ENCODE measurements at places on chromosomes 6 and 20.

DNA sequence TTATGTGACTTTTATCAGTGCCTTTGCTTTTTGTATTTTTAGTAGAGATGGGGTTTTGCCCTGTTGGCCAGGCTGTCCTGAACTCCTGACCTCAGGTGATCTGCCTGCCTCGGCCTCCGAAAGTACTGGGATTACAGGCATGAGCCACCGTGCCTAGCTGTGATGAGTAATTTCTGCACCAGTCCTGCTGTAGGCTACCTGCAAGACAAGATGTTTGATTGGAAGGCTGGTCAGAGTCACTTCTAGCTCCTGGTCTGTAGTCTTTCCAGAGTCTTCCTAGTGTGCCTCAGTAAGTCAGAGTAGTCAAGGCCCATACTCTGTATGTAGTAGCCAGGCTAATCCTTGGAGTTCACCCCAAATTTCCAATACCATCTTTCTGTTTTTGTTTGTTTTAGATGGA lies 8.9 kb downstream of the TIAM2 start:
- DNase-seq, result no peak

DNA sequence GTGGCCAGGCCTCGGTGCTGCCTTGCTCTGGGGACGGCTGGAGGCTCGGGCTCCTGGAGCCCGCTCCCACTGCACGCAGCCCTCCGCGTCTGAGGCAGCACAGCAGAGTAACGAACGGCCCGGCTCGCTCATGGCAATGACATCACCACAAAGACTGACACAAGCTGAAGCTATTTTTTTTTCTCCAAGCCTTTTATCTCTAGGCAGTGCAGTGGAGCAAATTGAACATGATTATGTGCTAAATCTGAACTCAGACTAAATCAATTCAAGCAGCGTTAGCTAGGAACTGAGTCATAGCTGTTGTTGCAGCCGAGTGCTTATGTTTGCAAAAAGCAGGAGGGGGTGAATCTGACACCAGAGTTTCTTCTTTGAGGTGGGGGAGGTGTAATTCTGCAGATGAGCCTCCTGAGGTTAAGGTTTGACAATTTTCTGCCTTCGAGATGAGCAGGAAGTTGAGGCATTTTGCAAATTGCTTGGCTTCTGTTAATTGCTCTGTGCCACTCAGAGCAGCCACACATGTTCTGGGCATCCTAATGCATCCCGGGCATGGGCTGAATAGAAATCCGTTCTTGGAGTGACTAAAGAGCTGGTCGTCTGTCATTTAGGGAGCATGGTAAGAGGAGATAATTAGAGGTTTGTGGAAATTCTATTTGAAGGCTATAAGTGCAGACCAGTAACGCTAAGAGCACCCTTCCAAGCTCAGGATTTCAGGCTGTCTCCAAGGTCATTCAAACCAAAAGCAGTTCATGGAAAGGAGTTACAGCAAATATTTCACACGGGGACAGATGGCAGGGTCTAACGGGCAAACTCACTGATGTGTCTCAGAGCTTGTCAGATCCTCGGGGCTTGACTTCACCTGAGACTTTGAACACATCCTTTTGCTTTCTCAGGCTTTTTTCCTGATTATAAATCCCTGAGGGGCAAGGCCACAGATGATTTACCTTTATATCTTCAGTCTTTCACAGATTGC lies 155.1 kb upstream of the ENPP5 start:
- no peak for DNase-seq

DNA sequence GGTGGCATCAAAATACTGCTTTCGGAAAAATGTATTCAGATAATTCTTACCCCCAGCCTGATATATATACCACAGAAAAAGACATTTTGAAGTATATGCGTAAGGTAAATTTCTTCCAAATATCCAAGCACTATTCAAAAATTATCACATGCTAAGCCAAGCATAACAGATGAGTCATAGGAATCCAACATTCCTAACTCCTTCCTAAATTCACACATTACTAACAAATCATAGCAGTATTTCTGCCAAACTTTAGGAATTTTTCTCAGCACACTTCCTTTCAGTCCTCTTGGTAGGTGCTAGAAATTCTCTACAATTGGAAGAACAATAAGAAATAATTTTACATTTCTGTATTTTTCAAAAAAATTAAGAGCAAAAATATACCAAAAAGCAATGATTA lies 417.5 kb downstream of the EYS start:
- DNase-seq, result no peak

- DNase-seq, result no peak
Observed at GRCh38 chr20:54345301-54345724, 130.1 kb upstream of the DOK5 start.

DNA sequence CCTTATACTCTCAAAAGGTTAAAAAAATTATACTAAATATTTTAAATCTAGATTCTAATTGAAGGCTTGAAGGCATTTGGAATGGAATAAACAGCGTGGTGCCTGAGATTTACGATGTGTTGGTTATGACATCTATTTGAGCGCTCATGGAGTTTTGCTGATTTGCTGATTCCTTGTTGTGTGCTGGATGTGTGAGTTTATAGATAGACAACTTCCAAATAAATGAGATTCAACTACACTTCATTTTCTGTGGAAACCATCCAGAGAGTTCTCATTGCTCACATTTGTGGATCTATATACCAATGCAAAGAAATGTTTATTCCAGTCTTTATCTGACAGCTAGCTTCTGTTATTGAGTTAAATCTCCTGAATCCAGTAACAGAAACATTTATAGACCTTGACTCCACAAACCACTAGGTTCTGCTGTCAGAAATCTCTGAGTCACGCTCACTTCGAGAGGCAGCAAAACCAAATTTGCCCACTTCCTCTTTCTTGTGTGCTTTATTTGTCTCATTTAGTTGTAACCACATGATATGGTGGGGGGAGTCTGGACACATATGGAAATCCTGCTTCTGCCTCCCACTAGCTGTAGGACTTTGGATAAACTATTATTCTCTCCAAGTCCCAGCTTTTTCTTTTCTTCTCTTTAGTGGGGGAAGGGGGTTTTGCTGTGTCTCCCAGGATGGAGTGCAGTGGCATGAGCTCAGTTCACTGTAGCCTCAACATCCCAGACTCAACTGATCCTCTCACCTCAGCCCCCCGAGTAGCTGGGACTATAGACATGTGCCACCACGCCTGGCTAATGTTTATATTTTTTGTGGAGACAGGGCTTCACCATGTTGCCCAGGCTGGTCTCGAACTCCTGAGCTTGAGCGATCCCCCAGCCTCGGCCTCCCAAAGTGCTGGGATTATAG lies 54.5 kb downstream of the IPCEF1 start:
- peak; percentile 95 for DNase-seq

- DNase-seq, result peak; percentile 22
Observed at GRCh38 chr6:7542065-7542873, 798 bp downstream of the DSP start.

DNA sequence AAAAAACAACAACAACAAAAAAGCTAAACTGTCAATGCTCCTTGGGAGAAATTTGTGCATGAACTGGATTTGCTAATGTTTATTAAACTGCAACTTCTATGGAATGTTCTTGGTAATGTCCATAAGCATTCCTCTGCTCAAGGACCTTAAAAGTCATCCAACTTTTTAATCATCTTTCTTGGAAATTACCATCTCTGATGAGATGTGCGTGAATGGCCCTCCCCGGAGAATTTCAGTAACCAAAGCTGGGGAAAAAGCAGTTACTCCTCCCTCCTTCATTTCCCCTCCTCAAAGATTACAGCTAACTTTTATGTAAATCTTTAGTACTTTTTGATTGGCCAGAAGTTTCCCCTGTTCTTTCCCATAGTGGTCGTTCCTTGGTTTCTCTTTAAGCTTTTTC lies 5.2 kb downstream of the TBCC start:
- no peak for DNase-seq

DNA sequence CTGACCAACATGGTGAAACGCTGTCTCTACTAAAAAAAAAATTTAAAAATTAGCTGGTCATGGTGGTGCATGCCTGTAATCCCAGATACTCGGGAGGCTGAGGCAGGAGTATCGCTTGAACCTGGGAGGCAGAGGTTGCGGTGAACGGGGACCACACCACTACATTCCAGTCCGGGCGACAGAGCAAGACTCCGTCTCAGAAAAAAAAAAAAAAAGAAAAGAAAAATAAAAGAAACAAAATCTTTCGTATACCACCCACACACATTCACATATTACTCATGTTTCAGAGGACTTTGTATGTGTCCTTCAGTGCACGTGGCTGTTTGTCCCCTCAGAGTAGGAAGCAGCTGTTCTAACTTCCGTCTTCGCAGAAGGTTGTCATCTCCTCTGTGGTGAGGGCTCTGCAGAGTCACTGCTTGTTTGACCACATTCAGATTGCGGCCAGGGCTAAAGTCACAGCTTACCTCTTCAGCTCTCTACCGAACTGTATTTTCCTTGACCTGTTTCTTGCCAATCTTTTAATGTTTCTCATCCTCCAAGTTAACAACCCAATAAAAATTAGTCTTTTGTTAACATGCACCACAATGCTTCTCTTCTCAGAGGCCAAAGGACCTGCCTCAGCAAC lies 36.6 kb upstream of the HIVEP1 start:
- DNase-seq, result peak; percentile 95

DNA sequence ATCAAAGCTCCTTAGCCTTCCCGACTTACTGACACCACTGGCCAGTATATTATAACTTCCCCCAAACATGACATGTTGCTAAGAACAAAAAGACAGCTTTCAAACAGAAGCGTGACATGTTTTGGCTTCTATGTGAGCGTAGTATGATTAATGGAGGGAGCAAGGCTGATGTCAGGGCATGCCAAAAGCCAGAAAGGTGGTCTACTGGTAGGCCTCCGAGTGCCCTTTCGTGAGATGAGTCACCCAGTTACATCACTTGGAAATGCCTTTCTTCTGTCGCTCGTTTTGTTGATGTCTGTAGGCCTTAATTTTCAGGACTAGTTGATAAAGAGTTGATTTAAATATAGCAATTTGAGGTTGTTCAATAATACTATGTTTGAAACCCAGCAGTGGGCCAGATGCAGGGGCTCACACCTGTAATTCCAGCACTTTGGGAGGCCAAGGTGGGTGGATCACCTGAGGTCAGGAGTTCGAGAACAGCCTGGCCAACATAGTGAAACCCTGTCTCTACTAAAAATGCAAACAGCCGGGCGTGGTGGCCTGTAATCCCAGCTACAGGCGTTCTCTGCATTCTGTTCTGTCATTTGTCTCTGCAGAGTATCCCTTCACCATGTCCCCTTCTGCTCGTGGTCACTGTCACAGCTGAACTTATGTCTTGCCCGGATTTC lies 53.3 kb downstream of the CNKSR3 start:
- no peak for DNase-seq

- no peak for DNase-seq
Observed at GRCh38 chr6:155014670-155015300, 19.7 kb downstream of the TIAM2 start.

- DNase-seq, result no peak
Observed at GRCh38 chr6:1240766-1241318, 71.1 kb upstream of the FOXQ1 start.

GRCh38 chr20:63284544-63284949 lies 8.4 kb upstream of the COL20A1 start:
- peak; percentile 34 for DNase-seq

- no peak for DNase-seq
Observed at GRCh38 chr6:162358625-162359024, 368.9 kb downstream of the PRKN start.

GRCh38 chr6:18579869-18580268 lies 192.7 kb downstream of the RNF144B start:
- DNase-seq, result no peak

DNA sequence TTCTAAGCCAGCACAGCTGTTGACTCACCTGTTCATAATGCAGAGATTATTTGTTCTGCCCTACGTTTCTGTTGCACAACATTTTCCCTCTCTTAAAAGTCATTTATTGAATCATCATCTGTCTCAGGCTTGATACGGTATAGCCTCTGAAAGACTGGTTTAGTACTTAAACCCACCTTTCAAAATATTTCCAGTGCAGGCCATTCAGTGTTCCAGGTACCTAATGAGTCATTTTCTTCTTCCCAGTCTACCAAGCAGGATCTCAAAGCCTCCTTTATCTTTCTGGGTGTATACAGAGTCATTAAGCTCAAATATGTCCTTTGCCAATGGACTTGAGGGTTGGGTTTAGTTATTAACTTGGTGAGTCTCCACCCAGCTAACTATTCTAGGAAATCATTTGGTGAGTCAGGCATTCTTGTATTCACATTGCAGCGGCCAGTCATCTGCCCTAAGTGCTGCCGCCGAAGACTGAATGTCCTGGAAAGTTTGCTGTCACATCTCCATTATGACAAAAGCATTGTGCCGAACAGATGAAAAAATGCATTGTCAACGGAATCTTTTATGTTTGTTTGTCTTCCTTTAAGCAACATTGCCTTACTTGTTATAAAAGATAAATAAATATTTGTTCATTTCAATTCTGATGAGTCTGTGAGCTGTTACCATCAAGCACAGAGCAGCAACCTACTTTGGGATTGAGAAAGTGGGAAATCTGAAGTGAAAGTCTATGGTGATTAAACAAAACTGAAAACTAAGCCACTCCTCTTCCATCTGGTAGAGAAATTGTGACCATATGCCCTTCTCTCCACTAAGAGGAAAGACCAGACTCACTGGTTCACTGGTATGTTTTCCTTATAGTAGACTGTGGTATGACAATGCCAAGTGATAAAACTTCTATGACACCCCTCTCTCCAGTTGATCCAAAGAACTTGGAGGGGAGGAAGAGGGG lies 14.3 kb upstream of the FAM135A start:
- no peak for DNase-seq

DNA sequence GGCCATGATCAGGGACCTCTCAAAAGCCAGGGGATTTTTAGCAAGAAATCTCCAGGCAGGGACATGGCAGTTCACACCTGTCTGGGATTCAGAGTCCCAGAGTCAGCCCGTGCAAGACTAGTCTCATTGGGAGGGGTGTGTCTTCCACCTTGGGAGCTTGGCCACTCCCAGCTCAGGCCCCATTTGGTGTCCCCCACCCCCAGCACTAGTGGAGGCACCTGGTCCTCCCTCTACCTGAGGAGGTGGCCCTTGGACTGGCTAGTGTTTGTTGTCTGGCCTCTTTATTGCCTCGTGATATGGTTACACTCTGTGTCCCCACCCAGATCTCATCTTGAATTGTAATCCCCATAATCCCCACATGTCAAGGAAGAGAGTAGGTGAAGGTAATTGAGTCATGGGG lies 140.8 kb upstream of the PHACTR3 start:
- DNase-seq, result no peak

DNA sequence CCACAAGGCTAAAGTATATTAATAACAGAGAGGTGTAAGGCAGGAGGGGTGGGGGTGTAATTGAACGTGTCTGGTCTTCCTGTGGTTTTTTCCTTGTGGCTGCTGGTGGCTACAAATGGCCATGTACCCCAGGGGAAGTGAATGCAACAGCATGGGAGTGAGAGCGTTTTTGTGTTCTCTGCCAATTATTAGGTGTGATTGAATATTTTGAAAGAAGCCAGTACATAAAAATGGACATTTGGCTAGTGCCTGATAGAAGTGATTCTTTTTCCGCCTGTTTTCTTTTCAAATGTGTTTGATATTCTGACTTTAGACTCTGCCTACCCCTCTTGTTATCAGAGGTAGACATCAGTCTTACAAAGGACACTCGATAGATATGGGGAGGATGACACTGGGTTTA lies 141.3 kb downstream of the PRL start:
- DNase-seq, result no peak

Measured in suppressor macrophage (primary cell).